Mammary epithelial cell (primary cell): ENCODE measurements at places on chromosomes 13 and 19. TPM values are rescaled to one million over a fixed set of nuclear protein-coding genes. Genes with fewer than 3 reads are reported as not detected.

DNA sequence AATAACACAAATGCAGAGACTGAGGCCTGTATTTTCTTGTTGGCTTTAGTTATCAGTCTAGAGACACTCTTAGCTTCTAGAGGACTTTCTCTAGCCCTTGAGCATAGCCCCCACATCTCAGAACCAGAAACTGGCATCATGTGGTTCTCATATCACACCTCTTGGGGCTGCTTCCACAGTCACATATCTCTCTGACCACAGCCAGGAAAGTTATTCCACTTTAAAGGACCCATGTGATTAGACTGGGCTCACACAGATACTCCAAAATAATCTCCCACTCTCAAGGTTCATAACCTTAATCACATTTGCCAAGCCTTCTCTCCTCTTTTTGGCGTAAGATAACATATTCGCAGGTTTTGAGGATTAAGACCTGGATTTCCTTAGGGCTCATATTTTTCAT is 846.9 kb upstream of the MIR17HG start:
- DNase-seq, result no peak

- peak; percentile 34 for DNase-seq
These were observed 402.7 kb downstream of the TBC1D4 start for GRCh38 chr13:75079226-75079625.

DNA sequence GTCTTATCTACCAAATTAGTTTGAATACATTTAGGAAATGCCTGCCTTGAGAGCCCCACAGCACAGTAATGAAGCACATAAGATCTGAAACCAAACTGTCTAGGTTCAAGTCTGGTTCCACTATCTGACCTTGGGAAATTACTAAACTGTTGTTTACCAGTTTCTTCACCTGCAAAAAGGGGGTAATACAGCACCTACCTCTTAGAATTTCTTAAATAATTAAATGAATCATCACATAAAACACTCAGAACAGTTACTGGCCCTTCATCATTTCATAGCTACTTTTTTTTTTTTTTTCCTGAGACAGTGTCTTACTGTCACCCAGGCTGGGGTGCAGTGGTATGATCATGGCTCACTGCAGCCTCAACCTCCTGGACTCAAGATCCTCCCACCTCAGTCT is 59.6 kb downstream of the USP12 start:
- DNase-seq, result no peak

DNA sequence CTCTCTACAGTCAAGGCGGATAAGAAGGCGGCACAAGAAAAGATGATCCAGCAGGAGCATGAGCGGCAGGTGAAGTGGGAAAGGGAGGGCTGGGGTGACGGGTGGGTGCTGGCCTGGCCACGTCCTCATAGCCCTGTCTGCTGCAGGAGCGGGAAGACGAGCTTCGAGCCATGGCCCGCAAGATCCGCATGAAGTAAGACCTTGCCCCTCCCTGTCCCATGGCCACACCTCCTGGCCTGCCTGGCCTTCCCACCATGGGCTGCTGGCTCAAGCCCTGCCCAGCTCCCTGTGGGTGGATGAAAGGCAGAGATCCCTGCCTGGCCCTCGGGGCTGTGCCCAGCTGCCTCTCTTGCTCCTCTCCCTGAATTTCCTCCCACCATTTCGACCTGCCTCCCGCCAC is 7.2 kb downstream of the ZNF296 start:
- peak; percentile 32 for DNase-seq

GRCh38 chr19:5127717-5128116 is 158.8 kb downstream of the KDM4B start:
- DNase-seq, result no peak

GRCh38 chr19:9054765-9055164 is 32.1 kb upstream of the OR1M1 start:
- no peak for DNase-seq

The C19orf33 gene
- 39.7 TPM for total RNA-seq

The CNN1 gene
- total RNA-seq, result not detected in 2 replicates

The CEACAM20 gene
- not detected for total RNA-seq

GRCh38 chr13:93146584-93147297 is 79.9 kb upstream of the GPC6 start:
- DNase-seq, result peak; percentile 74

The LINGO3 gene
- total RNA-seq, result not detected

GRCh38 chr13:24854311-24854710 is 90.3 kb downstream of the RNF17 start:
- DNase-seq, result peak; percentile 12

The SHISA7 gene
- not detected for total RNA-seq

DNA sequence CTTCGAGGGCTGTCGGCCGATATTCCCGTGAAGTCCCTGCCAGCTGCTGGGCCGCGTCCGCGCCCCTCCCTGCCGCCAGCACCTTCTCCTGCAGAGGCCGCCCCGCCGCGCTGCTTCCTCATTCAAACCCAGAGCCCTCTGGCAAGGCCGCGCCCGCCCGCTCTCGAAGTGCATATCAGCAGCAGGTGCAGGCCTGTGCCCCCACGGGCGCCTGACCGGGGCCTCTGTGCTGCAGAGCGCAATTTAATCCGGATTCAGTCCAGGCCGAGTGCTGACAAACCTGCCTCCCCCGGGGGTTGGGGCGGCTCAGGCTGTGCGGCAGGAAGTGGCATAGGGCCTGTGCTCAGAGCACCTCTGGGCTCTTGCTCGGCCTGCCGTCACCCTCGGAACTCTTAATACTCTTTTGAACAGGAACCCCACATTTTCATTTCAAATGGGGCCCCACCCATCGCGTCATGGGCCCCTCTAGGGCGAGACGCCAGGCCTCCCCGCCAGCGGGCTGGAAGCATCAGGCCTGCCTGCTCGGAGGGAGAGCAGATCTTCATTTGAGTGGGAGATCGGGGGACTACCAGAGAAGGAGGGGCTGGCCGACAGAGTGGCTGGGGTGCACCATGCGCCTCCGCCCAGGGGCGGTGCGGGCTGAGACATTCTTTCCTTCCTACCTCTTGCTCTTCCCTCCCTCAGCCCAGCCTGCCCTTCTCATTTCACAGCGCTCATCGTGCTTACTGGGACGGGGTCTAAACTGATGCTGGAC is 125.7 kb downstream of the TNFRSF19 start:
- DNase-seq, result no peak

- DNase-seq, result no peak
These were observed 698 bp downstream of the KANK2 start for GRCh38 chr19:11196406-11197287.

The KIRREL2 gene
- total RNA-seq, result not detected

DNA sequence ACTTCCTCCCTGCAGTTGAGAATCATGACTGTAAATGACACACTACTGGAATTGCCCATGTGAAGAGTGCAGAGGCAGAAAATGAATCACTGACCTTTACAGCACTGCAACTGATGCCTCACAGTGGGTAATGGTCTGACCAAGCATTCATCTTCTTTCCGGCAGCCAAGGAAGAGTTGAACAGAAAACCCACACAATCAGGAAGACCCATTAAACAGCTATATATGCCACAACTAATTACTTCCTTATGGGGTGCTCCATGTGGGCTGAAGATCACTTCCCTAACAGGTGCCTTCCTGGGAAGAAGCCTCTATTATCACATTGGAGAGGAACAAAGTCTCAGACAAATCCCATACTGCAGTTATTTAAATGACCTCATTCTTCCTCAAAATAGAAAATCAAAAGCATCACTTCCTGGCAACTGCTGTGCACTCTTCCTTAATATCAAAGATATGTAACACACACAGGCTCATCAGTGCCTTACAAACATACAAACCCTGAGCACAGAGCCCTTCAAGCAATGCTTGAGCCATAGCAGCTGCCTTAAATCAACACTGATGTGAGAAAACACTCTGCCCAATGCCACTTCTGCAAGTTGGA is 45.8 kb downstream of the RUBCNL start:
- peak; percentile 79 for DNase-seq

The TMEM255B gene
- total RNA-seq, result 4.2 TPM

The CASP14 gene
- 3.7 and 27.6 TPM in 2 replicates for total RNA-seq

- DNase-seq, result peak; percentile 42
These were observed 924 bp downstream of the RGCC start for GRCh38 chr13:41458187-41458760.

- peak; percentile 82 for DNase-seq
These were observed 44.5 kb downstream of the VWA8 start for GRCh38 chr13:41916173-41916954.

GRCh38 chr13:76745261-76746200 is 140.7 kb downstream of the KCTD12 start:
- DNase-seq, result no peak

The GPC6 gene
- total RNA-seq, result 3.0 and 5.5 TPM in 2 replicates

The KMT5C gene
- 18.8 TPM for total RNA-seq

DNA sequence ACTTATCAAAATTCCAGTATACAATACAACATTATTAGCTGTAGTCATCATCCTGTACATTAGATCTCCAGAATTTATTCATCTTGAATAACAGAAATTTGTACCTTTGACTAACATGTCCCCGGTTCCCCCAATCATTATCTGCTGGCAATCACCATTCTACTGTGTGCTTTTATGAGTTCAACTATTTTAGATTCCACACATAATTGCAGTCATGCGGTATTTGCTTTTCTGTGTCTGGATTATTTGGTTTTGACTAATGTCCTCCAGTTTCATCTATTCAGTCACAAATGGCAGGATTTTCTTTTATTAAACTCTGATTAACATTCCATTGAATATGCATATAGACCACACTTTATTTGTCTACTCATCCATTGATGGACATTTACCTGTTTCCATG is 530.7 kb upstream of the SLITRK1 start:
- DNase-seq, result no peak

DNA sequence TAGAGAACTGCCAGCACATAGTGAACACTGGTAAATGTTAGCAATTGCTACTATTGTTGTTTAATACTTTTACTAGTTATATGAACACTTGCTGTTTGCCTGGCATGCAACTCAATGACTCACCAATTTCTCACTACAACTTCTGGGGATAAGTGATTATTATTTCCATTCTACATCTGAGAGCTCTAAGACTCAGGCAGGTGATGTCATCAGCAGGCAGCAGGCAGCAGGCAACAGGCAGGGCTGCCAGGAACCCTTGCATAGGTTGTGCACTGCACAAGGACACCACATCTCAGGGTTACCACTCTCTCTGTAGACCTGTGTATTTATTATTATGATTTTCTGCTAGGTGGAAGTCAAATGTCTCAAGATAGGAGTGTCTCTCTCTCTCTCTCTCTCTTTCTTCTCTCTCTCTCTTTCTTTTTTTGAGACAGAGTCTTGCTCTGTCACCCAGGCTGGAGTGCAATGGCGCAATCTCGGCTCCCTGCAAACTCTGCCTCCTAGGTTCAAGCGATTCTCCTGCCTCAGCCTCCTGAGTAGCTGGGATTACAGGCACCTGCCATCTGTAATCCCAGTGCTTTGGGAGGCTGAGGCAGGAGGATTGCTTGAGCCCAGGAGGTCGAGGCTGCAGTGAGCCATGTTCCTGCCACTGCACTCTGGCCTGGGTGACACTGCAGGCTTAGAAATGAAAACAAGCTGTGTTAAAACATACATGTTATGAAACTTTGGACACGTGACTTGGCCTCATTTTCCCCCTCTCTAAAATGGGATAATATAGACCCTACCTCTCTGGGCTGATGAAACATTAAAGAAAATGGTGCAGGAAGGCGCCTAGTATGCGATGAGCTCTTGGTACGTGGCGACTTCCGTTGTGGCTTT is 22.7 kb downstream of the HPN start:
- DNase-seq, result peak; percentile 76

DNA sequence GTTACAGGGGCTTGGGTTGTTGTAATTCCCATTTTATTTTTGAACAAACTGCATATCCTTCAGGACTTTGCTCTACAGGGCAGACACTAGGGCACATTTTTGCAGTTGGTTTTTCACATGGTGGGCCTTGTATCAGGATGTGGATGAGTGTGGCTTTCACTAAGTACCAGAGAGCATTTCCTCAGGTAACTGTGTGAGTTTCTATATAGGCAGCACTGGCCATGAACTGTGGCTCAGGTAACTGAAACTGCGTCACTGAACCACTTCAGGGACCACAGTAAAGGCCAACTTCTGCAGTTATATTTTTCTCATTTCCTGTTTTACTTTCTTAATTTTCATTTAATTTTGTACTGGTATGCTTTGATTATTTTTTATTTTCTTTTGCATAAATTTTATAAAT is 166.5 kb downstream of the ZNF486 start:
- DNase-seq, result no peak

The NMRK2 gene
- not detected for total RNA-seq

DNA sequence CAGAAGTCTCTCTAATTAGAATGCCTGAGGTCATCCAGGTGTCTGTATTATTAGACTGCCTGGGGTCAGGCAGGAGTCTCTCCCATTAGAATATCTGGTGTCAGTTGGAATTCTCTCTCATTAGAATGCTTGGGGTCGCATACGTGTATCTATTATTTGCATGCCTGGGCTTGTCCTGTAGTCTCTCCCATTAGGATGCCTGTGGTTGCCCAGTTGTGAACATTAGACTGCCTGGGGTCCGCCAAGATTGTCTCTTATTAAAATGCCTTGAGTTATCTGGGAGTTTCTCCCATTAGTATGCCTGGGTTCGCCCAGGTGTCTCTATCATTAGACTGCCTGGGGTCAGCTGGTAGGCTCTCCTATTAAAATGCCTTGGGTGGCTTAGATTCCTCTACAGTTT is 1494.7 kb downstream of the UQCRFS1 start:
- peak; percentile 30 for DNase-seq

DNA sequence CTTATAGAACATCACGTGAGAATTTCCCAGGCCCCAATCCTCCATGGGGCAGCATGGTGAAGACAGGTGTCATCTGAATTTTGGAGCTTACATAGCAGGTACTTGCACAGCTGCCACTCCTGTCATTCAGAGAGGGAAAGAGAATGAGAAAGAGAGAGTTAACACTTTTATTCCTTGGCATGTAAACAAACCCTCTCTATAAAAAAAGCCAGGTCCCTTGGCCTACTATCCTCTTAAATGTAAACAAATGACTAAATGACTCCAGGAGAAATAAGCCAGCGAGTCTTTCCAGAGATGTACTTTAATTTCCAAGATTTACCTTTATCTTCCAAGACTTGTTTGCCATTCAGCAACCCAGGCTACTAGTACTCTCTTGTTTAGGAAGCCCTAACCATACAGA is 195.3 kb upstream of the HTR2A start:
- DNase-seq, result no peak

- no peak for DNase-seq
These were observed 512.9 kb upstream of the HTR2A start for GRCh38 chr13:47409778-47410177.

DNA sequence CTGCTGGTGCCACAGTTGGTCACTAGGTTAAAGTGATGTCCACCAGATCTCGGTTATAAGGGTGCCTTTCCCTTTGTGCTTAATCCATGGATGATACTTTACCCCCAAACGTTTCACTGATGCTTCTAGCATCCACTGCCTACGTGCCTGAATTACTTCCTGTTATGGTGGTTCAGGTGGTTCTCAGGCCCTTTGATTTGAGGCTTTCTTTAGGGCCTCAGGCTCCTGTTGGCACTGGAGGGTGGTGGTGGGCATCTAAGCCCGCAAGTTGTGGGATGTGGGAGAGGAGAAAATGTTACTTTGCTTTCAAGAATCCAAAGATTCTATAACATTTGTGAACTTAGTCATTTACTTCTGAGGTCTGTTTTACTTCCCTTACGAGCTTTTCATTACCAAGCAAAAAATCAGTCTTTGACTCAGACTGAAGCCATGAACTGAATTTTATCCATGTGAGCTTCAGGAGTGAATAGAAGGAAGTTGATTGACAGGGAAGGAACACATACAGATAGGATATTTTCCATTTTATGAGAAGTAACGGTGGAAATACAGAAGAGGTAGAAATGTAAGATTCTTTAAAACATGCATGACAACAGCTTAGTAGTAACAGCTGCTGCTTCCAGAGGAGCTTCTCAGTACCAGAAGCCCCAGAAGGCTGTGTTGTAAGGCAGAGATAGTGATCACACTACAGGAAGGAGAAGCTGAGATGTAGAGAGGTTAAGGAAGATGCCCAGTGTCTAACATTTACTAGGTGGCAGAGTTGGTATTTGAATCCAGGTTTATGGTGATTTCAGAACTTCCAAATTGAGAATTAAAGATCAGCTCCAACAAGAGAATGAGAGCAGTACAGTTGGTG is 65.0 kb downstream of the ARHGEF7 start:
- DNase-seq, result no peak

The TMEM238 gene
- 11.8 and 13.6 TPM in 2 replicates for total RNA-seq
